SW 1271 (cell line): ENCODE measurements at places on chromosomes 7 and 10.

GRCh38 chr7:111741811-111742240, 179.5 kb upstream of the IMMP2L start:
- no peak for DNase-seq

- no peak for DNase-seq
Measured at GRCh38 chr10:127921075-127921752, 14.3 kb downstream of the PTPRE start.

- DNase-seq: no peak
Measured at GRCh38 chr7:29396563-29396962, 167.1 kb upstream of the PRR15 start.

DNA sequence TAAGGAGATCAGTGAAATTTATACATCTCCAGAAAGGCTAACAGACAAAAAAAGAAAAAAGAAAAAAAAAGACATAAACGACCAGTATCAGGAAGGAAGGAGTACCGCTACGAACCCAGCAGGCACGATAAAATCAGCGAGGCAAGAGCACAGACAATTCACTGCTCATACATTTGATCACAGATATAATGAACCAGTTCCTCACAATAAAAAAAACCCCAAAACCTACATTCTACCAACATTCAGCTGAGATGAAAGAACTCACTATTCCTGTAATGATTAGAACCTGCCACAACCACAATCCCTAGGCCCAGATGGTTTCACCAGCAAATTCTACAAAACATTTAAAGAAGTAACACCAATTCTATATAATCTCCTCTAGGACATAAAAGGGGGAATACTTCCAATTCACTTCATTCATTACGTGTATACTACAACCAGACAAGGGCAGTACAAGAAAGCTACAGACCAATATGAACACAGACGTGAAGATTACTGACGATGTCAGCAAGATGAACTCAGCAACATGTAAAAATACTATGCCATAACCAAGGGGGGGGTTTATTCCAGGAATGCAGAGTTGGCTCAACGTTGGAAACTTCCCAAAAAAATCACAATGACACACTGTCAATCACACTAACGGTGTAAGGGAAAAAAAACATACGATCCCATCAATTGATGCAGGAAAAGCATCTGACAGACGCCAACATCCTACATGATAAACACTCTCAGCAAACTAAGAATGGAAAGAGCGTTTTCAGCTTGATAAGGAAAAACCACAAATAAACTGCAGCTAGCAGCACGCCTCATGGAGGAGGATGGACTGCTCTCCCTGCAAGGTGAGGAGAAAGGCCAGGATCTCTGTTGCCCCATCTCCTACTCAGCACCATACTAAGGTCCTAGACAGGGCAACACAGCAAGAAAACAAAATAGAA, 256.2 kb downstream of the ELFN1 start:
- DNase-seq: no peak

DNA sequence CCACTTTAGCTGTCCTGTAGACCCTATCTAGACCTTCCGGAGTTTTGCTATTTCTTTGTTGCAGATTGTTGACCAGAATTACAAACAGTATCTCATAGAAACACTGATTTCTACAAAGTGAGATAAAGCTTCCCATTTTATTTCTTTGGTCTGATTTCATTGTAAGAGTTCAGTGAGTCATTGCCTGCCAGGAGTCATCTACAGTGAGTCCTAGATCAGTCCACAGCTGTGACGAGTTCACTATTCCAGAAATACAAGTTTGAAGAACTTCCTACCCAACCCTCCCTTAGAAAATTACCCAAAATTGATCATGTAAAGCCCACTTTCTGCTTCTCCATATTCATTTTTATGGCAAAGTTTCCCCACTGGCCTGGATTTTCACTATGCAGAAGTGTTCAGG, 905.5 kb downstream of the CNTNAP2 start:
- no peak for DNase-seq

GRCh38 chr10:28744069-28744768, 66.9 kb downstream of the BAMBI start:
- DNase-seq: no peak

GRCh38 chr10:61024151-61024855, 80.3 kb upstream of the RHOBTB1 start:
- DNase-seq: no peak

GRCh38 chr7:55133630-55134358, 115.0 kb downstream of the EGFR start:
- peak; percentile 89 for DNase-seq

DNA sequence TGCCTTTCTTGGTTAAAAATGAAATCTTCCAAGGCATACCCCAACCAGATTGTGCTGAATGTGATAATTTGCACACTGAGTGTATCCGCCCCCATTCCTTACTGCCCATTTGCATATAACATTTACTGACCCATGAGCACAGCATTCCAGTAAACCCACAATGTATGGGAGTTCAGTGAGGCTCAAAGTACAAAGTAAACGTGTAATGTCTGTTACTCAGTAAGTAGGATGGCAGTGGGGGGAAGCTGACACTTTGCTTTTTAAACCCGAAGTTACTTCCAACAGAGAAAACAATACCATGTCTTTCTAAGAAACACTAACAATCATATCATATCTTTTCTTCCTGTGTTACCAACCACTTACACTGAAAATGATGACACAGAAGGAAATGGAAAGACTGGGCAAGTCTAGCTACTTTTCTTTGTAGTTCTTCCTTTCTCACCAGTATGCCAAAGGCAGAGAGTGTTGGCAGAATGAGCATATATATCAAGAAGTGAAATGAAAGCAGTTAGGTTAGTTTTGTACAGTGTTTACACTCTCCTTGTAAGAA, 27.1 kb upstream of the SOSTDC1 start:
- no peak for DNase-seq

DNA sequence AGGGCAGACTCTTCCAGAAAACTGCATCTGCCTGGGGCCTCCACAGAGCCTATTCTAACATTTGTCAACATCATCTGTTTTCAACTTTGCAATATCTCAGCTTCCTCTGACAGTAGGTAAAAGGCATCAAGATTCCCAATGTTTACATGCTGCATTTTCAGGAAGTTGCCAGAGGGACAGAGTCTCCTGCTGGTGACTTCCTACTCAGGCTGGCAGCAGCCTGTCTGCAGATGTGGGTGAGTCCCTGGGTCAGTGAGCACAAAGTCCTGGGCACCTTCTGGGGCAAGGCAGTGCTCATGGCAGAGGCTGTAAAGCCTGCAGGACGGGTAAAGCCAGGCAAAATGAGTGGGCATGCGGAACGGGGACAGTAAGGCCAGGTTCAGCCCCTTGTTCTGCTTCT, 69.4 kb downstream of the EBF3 start:
- no peak for DNase-seq

GRCh38 chr10:99234791-99235657, 628 bp downstream of the HPSE2 start:
- DNase-seq: no peak

DNA sequence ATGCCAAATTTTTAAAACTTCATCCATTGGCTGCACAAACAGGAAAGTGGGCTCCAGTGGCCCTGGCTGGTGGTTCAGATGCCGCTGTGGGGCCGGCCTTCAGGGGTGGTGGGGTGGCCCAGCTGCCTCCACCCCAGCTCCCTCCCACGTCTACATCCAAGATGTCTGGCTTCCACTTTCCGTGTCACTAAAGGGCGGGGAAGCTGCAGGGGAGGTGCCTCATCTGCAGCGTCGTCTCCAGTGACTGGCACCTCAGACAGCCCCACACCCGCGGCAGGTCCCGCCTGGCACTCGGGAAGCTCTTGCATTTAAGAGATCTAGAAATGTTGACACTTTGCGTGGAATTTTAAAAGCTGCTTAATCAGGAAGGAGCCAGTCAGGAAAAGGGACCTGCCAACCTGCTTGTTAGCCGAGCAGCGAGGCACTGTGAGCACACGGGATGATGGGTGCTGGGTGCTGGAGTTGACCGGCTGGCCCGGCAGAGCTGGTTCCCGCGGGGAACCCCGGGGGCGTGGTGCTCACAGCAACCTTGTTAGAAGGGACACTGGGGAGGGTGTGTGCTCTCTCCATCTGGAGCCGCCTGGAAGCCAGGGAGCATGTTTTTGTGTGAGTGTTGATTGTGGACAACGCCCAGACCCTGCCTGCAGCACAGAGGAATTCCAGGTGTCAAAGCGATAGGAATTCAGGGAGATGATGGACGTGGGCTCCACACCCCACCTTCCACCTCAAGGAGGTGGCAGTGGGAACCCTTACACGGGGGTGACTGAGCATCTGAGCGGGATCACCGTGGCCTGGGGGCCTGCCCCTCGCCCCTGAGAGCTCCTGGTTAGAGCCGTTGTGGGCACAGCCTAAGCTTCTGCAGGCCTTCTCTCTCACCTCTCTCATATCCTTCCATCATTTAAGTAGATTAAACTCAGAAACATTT, 320.5 kb downstream of the PTPRN2 start:
- no peak for DNase-seq

GRCh38 chr10:86603256-86603655, 51.1 kb upstream of the OPN4 start:
- DNase-seq: no peak

GRCh38 chr7:87747681-87748080, 119.5 kb downstream of the RUNDC3B start:
- DNase-seq: no peak

- DNase-seq: no peak
Measured at GRCh38 chr7:130090745-130091532, 20.6 kb downstream of the KLHDC10 start.

- DNase-seq: no peak
Measured at GRCh38 chr10:49138361-49138891, 4.6 kb upstream of the FAM170B start.

- DNase-seq: no peak
Measured at GRCh38 chr10:93299606-93300287, 182.4 kb downstream of the MYOF start.

DNA sequence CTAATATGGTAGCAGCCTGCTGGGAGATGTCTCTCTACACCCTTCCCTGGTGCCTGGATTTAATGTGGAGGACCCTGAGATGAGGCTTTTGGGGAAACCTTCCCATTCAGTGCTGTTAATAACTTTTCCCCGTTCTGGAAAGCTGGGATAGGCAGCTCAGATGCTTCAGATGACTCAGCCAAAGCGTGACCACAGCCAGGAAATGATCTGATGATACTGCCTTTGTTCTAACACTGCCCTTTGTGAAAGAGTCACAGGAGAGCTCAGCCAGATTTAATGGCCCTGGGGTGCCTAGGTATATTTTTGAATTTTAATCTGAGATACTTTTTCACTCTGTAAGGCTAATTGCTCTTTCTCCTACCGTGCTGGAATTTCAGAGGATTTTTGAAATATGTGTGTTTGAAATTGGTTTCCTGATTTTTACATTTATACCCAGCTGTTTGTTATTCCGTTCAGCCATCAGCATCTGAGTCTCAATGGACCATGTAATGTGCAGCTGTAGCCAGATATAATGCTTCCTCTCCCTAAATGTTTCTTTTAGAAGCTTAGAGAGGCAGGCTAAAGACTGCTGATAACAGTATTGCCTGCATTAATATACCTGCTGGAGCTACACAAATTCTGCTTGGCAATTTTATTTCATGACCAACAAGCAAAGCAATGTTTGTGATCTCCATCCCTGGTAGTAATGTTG, 17.8 kb downstream of the CELF2 start:
- peak; percentile 7 for DNase-seq

DNA sequence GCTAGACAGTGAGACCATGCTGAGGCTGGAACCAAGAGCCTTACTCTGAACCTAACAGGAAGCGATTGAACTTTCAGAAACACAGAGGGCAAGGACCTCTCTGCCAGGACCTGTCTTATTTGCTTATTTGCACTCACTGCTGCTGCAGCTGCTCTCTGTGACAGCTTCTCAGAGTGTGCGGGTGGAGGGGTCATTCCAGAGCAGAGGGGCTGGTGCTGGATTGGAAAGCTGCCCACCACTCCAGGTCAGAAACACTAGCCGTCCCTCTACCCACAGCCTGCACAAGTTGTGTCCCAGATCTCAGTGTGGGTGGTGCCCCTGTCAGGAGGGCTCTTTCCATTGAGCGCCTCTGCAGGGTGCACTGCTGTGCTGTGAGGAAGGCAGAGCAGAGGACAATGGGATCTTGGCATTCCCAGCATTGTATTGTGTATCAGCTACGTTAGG, 126.2 kb downstream of the CCNY start:
- DNase-seq: no peak

DNA sequence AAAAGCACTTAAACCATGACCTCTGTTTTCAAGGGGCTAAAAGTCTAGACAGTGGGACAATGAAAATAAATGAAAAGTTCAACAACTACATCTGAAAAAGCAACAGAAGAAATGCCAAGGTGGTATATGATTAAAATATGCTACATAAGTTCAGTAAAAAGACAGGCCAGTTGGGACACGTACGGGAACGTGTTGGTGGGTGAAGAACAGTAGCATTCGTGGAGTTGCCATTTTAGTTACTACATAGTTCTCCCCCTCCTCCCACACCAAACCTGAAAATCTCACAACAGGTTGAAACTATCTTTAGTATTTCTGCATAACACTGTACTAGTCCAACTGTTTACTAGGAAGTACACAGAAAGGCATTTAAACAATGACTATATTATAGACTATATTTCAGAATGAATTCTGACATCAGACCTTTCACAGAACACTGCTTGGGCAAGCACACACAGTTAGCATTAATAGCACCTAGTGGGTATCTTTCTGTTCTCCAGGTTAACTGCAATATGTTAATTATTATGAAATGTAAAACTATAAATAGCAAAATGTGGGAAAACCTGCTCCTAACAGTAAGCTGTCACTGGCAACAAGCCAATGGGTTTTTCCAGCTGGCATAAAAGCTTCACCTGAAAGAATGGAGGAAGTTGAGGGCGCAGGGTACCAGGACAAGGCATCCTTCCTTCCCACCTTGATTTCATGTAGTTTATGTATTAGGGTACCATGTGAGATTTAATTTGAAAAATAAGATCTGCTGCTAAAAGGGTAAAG, 135.0 kb downstream of the STRA8 start:
- DNase-seq: no peak

DNA sequence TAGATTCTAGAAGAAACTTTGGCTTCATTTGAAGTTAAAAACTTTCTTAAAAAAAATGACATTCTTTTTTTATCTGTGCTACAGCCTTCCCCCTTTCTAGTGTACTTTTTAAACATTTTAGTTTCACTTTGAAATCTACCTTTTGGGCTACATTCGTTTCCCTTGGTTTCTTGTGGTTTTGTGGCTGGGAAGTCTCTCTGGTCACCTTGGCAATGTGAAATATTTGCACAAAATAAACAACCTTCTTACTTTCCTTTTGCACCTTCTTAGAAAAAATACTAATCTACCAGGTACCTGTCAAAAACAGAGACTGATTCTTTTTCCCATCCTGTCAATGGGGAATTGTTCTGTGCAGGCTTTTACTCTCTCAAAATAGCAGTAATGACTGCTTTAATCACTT, 350.2 kb downstream of the GATA3 start:
- no peak for DNase-seq

- no peak for DNase-seq
Measured at GRCh38 chr7:4753598-4754432, 21.6 kb upstream of the AP5Z1 start.
